Calu3 (cell line): ENCODE measurements at places on chromosomes 13 and 19. TPM values are rescaled to one million over a fixed set of nuclear protein-coding genes. Genes with fewer than 3 reads are reported as not detected.

- no peak for DNase-seq
Measured at GRCh38 chr19:32223595-32224370, 121.6 kb upstream of the ZNF507 start.

GRCh38 chr13:27079421-27079958 lies 92.1 kb downstream of the USP12 start:
- DNase-seq: no peak

Gene C19orf67
- not detected in 2 replicates for total RNA-seq

Gene BCAM
- 30.0 and 31.2 TPM in 2 replicates for total RNA-seq

Gene SIGLEC5
- total RNA-seq: not detected in 2 replicates

- DNase-seq: no peak
Measured at GRCh38 chr13:111203736-111204389, 88.8 kb downstream of the ARHGEF7 start.

Gene CLASRP
- 115 and 126 TPM in 2 replicates for total RNA-seq

DNA sequence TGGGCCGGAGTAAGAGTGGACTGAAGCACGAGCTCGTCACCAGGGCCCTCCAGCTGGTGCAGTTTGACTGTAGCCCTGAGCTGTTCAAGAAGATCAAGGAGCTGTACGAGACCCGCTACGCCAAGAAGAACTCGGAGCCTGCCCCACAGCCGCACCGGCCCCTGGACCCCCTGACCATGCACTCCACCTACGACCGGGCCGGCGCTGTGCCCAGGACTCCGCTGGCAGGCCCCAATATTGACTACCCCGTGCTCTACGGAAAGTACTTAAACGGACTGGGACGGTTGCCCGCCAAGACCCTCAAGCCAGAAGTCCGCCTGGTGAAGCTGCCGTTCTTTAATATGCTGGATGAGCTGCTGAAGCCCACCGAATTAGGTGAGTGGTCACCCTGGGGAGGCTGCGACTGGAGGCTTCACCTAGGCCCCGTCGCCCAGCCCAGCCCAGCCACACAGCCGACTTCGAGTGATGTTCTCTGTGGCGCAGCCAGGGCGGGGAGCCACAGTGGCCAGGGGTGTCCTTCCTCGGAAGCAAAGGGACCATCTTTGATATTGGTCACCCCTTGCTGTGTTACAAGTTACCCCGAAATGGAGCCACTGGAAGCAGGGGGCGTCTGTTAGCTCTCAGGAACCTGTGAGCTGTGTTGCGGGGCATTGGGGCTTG lies 5.6 kb downstream of the PIAS4 start:
- DNase-seq: no peak

DNA sequence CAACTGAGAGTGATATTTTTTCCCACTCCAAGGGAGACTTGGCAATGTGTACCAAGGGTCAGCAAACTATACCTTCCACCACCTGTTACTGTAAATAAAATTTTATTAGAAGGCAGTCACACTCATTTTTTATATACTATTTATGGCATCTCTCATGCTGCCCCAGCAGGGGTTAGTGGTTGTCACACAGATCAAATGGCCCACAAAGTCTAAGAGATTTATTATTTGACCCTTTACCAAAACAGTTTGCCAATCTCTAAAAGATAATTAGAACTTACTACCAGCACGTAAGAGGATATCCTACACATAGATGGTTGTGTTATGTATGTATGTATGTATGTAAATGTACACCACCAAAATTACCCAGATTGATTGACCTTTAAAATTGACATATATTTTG lies 185.1 kb downstream of the PRR20E start:
- no peak for DNase-seq

Gene ZNF90
- total RNA-seq: 5.3 and 6.2 TPM in 2 replicates

DNA sequence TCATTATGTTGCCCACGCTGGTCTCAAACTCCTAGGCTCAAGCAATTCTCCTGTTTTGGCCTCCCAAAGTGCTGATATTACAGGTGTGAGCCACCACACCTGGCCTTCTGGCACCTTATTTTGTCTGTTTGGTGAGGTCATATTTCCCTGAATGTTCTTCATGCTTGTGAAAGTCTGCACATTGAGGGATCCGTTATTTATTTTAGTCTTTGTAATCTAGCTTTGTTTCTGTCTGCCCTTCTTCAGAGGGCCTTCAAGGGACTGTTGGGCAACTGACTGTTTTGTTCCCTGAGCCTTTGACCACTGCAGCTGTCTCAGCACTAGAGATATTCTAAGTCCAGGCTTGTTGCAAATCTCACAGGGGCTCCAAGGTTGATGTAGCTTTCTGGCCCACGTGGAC lies 110.5 kb upstream of the RFC3 start:
- DNase-seq: no peak
